ENCODE measurements at places on chromosomes 5 and 9.

- DNase-seq = no peak
Observed at GRCh38 chr5:40027400-40027799, 602.6 kb upstream of the DAB2 start.

GRCh38 chr5:177183766-177184360 is 50.3 kb downstream of the NSD1 start:
- DNase-seq = no peak

GRCh38 chr5:73218552-73219171 is 45.7 kb downstream of the TMEM174 start:
- no peak for DNase-seq

GRCh38 chr9:1051584-1052275 is 1.6 kb downstream of the DMRT2 start:
- peak; percentile 22 for DNase-seq

DNA sequence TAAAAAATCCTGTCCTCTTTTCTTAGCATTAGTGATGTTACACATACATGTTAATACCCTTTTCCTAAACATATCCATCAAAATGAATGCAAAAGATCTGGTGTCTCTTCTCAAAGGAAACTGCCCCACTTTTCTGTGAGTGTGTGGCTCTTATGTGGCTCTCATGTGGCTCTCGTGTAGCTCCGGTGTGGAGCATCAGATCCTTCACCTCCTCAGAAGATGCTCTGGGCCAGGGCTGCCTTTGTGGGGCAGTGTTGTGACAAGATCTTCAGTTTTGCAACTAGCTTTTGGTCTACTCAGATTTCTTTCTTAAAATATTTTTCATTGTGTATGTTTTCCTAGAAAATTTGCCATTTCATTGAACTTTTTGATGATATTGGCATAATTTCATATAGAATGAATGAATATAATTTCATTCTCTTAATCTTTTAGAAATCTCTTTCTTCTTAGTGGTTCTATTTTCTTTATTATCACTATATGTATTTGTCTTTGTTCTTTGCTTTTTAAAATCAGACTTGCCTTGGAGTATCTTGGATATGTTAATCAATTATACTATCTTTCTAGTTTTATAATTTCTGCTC is 19.4 kb downstream of the GARNL3 start:
- DNase-seq = no peak

- DNase-seq = no peak
Observed at GRCh38 chr9:29183971-29184370, 1610.7 kb upstream of the C9orf72 start.

DNA sequence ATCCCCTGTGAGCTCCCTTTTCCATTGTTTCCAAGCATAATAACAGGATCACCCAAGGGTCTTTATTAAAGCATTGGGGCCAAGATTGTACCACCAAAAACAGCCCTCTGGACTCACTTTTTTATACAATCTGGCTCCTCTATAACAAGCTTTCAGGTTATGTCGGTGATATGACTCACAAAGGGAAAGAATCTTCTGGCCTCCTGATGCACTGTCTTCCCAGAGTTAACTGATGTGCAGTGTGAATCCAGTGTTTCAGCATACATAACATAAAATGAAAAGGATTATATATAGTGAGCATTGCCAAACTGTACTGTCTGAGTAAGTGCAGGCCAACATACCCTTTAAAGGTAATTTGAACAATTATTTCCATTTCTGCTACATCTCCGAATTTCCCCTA is 33.9 kb upstream of the MAN2A1 start:
- DNase-seq = no peak

- DNase-seq = no peak
Observed at GRCh38 chr9:68640421-68641089, 64.5 kb upstream of the PIP5K1B start.

- no peak for DNase-seq
Observed at GRCh38 chr9:91071184-91071990, 269.8 kb downstream of the SYK start.

DNA sequence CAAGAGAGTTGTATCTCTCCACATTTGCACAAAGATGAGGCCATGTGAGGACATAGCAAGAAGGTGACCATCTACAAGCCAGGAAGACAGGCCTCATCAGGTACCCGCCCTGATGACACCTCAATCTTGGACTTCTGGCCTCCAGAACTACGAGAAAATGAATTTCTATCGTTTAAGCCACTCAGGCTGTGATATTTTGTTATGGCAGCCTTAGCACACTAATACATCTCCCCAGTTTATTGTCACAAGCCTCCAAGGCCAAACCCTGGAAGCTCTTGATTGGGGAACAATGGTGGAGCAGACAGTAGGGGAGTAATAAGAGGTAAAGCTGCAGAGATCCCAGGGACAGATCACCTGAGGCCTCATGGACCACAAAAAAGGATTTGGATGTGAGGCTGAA is 7.7 kb upstream of the P4HA2 start:
- no peak for DNase-seq

GRCh38 chr5:50439221-50439620 is 1.9 kb downstream of the EMB start:
- no peak for DNase-seq

- DNase-seq = no peak
Observed at GRCh38 chr9:21597284-21597683, 115.2 kb upstream of the IFNE start.

- no peak for DNase-seq
Observed at GRCh38 chr5:87182649-87183048, 85.0 kb upstream of the RASA1 start.

Data from NCI-H526 (cell line).